ENCODE measurements at places on chromosomes 16 and 17. TPM values are rescaled to one million over a fixed set of nuclear protein-coding genes. Genes with fewer than 3 reads are reported as not detected.

Gene CIBAR2
- total RNA-seq = not detected

Gene IGFALS
- under 0.01 TPM for total RNA-seq

Gene PVALEF
- not detected for total RNA-seq

Gene PEMT
- 15.4 TPM for total RNA-seq

Gene TPSD1
- not detected for total RNA-seq

Gene RNU2-1
- not detected for total RNA-seq

Gene PRAC2
- not detected for total RNA-seq

Gene CLEC3A
- not detected for total RNA-seq

Gene RAB34
- 18.1 TPM for total RNA-seq

Gene PAGR1
- 15.4 TPM for total RNA-seq

Gene CDH13
- total RNA-seq = 78.2 TPM

Gene KRTAP2-4
- not detected for total RNA-seq

Gene MEOX1
- total RNA-seq = 10.7 TPM

Gene PMP22
- total RNA-seq = 20.9 TPM

Gene SMIM5
- not detected for total RNA-seq

Gene CSF3
- total RNA-seq = 0.19 TPM

Gene CNTNAP1
- 53.1 TPM for total RNA-seq

Gene TPSAB1
- total RNA-seq = not detected

Gene PRKCB
- not detected for total RNA-seq

Gene IRX3
- total RNA-seq = 0.25 TPM

Gene HOXB2
- total RNA-seq = 1.6 TPM

Gene RCVRN
- not detected for total RNA-seq

Gene NPIPA5
- total RNA-seq = 1.6 TPM

Gene PRAC1
- not detected for total RNA-seq

Gene MMP25
- 0.06 TPM for total RNA-seq

Gene CHST4
- total RNA-seq = not detected

Gene SSTR5
- total RNA-seq = 0.50 TPM

Gene C16orf86
- 2.8 TPM for total RNA-seq

Gene SHISA6
- not detected for total RNA-seq

Gene PRSS21
- 0.32 TPM for total RNA-seq

Gene WFIKKN2
- not detected for total RNA-seq

Gene CACNG4
- not detected for total RNA-seq

Gene COQ7
- 28.1 TPM for total RNA-seq

Gene TBX6
- 0.19 TPM for total RNA-seq

Gene TSNAXIP1
- total RNA-seq = 0.81 TPM

Gene RAMP2
- total RNA-seq = 4.4 TPM

Gene KRT38
- not detected for total RNA-seq

Gene POLR3E
- 30.8 TPM for total RNA-seq

Gene ODAD4
- total RNA-seq = not detected

Gene PAQR4
- total RNA-seq = 11.3 TPM

Gene FBXO39
- 7.1 TPM for total RNA-seq

Data from bladder microvascular endothelial cell (primary cell).